Cardiac atrium fibroblast (primary cell): ENCODE measurements at places on chromosomes 4 and X. TPM values are rescaled to one million over a fixed set of nuclear protein-coding genes. Genes with fewer than 3 reads are reported as not detected.

The MAGEC2 gene
- not detected in 2 replicates for total RNA-seq

The SNCA gene
- not detected in 2 replicates for total RNA-seq

The MAGEA4 gene
- total RNA-seq = not detected in 2 replicates

The MAGEB2 gene
- not detected in 2 replicates for total RNA-seq

The STK32B gene
- total RNA-seq = 0.36 and 1.3 TPM in 2 replicates

The NXF2B gene
- not detected in 2 replicates for total RNA-seq

The TRIM61 gene
- 2.6 and 2.7 TPM in 2 replicates for total RNA-seq

The STBD1 gene
- total RNA-seq = 8.8 and 10.5 TPM in 2 replicates

The MAGEE2 gene
- total RNA-seq = not detected in 2 replicates

The ADH7 gene
- total RNA-seq = not detected in 2 replicates

The HTR2C gene
- not detected in 2 replicates for total RNA-seq

The LANCL3 gene
- total RNA-seq = under 0.01 and 1.6 TPM in 2 replicates

The SLC9B1 gene
- 0.72 and 1.3 TPM in 2 replicates for total RNA-seq

The TCEAL6 gene
- total RNA-seq = not detected in 2 replicates

The ATP6AP2 gene
- 197 and 200 TPM in 2 replicates for total RNA-seq

The IGSF1 gene
- not detected in 2 replicates for total RNA-seq
